ENCODE measurements at places on chromosomes 3 and 15. TPM values are rescaled to one million over a fixed set of nuclear protein-coding genes. Genes with fewer than 3 reads are reported as not detected.

GRCh38 chr3:153734777-153735551, 386.2 kb upstream of the ARHGEF26 start:
- DNase-seq = no peak

The EPHB1 gene
- total RNA-seq = 1.1 TPM

DNA sequence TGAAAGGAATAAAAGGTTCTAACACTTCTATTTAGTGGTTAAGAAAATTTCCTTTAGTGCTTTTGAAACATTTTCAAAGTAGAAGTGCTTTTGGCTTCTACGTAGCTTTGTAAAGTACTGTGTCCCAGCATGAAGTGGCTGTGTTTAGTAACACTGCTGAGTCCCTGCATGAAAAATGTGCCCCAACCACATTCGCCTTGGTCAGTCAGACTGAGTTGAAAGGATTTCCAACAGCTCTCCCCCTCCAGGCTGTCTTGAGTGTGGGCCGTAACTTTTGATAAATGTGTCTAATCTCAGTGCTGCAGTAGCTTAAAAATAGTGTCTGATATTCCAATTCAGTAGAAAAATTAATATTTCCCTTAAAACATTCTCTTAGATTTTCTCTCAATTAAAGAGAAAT, 115.0 kb downstream of the NR1D2 start:
- DNase-seq = no peak

DNA sequence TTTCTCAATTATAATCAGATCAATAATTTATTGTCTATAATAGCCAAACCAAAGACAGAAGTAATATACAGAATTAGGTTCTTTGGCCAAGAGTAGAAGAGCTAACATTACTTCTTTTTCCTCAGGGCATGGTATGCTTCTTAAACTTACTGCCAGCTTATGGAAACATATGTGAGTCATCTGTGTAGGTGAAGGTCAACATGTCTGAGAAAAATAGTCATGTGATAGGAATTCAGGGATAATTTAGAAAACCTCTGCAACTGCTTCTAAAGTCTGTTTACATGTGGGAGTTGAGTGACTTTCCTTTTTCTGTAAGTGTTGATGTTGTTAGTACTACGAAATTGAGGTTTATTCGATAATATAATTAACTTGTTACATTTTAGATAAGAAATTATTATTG, 19.2 kb upstream of the MAP6D1 start:
- no peak for DNase-seq

The CCRL2 gene
- total RNA-seq = 1.1 TPM

- DNase-seq = no peak
These were observed 1092.5 kb upstream of the EPHA6 start for GRCh38 chr3:95721938-95722337.

- no peak for DNase-seq
These were observed 153.5 kb upstream of the LPP start for GRCh38 chr3:188000361-188000861.

Data from Right ventricle myocardium superior (tissue), 1 donor.